Urinary bladder (tissue), 4 donors: ENCODE measurements at places on chromosomes 7 and 10. TPM values are rescaled to one million over a fixed set of nuclear protein-coding genes. Genes with fewer than 3 reads are reported as not detected.

Gene WDR86
- 6.8 TPM for total RNA-seq

Gene SEMA3C
- 570 TPM for total RNA-seq

Gene NPFFR1
- total RNA-seq = 0.05 TPM

Gene IGF2BP3
- 65.7 TPM for total RNA-seq

Gene ANXA8
- 7.7 TPM for total RNA-seq

DNA sequence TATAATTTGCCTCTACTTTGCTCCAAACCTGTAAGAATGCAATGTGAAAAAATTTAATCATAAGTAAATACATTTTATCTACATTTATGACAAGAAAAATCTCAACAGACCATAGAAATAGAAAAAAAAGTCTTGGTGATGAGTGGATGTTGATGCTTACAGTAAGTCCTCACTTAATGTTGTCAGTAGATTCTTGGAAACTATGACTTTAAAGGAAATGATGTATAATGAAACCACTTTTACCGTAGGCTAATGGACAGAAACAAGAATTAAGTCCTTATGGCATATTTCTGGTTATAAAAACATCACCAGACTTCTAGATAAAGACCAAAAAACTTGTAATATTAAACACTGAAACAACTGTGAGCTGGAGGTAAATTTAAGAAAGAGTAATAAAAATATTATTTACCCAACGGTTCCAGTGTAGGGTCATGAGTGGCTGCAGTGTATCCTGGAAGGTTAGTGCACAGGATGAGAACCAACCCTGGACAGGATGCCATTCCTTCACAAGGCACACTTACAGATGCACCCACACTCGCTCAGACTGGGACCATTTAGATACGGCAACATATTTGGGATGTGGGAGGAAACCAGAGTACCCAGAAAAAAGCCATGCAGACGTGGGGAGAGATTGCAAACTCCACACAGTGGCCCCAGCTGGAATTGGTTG lies 76.3 kb downstream of the GLCCI1 start:
- no peak for DNase-seq

DNA sequence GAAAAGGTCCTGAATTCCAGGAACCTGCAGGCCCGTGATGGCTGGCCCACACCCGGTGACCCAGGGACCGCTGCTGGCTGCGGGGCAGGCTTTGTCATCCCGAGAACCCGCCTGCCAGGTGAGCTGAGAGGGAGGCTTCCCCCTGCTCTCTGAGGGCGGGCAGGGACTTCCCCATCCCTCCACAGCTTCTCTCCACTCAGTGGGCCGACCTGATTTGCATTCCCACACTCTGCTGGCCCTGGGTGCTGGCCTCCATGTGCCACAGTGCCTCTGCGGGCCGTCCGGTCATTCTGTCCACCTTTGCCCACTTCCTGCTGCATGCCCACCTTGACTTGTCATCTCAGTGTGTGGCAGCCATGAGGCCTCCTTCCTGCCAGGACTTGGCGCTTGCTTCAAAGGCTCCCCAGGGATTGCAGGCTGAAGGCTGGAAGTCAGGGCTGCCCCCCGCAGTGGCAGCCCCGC lies 35.3 kb downstream of the PALD1 start:
- DNase-seq = no peak

DNA sequence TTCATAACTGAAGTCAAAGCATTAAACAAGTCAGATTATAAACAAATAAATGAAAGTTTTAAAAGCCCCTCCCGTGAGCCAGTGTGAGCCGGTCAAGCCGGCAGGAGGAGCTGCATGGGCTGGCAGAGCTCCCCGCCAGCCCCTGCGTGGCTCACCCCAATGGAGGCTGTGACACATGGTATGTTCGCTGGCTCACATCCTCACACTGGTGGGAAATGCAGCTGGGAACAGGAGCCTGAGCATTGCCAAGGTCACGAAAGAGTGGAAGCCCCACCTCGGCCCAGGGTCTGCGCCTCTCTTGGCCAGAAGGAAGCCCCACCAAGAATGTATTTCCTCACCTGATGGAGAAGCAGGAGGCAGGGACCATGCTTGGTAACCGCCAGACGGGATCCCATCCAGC lies 261.7 kb upstream of the TCERG1L start:
- no peak for DNase-seq

- no peak for DNase-seq
These were observed 49.6 kb upstream of the GPR158 start for GRCh38 chr10:25125201-25125611.

- DNase-seq = no peak
These were observed 132.2 kb downstream of the MAD1L1 start for GRCh38 chr7:2100278-2101208.

DNA sequence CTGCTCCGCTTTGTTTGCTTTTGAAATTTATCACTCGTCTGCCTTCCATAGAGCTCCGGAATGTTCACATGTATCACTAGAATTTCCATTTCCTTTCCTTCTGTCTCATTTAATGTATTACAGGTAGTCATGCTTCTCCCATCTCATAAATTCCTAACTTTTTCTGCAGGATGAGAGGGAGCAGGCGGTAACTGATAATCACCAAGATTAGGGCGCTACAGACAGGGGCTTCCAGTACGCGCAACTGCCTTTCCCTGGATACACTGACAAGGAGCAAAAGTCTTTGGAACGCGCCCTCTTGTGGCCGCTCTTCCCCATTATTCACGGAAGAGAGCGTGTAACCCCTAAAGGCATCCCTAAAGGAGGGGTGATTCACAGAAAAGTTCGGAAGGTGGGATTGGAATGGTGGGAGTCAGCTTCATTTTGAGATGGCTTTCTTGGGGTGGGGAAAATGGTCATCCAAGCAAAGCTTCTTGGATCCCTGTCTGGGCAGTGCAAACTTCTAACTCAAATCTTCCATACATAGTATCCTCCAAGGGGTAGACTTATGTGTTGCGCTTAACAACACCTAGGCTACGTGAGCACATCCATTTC lies 6.5 kb downstream of the INHBA start:
- DNase-seq = no peak

GRCh38 chr7:31948029-31948428 lies 122.2 kb downstream of the PDE1C start:
- no peak for DNase-seq

DNA sequence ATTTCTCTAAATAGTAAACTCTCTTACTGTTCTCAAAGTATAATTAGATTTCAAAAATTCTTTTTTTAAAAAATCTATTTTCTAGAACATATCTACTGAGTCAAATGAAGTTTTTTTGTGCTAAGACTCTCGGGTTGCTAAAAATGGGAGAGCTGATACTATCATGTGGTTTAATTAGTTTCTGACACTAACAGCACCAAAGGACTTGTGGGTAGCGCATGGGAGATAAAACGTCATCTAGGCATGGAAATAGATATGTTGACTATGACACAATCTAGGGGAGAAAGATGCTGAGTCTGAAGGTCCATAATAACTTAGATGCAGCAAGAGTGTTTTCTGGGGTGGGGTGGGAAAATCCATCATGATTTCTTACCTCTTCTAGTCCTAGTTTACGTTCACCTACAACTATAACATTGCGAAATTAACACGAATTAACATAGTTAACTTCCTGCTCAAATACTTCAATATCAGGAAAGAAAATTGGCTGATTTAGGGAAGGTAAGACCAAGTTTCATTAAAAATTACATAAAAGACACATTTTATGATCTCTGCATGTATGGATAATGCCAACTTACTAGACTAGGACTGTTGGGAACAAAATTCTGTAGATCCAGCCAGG lies 14.3 kb upstream of the ARMC3 start:
- no peak for DNase-seq

DNA sequence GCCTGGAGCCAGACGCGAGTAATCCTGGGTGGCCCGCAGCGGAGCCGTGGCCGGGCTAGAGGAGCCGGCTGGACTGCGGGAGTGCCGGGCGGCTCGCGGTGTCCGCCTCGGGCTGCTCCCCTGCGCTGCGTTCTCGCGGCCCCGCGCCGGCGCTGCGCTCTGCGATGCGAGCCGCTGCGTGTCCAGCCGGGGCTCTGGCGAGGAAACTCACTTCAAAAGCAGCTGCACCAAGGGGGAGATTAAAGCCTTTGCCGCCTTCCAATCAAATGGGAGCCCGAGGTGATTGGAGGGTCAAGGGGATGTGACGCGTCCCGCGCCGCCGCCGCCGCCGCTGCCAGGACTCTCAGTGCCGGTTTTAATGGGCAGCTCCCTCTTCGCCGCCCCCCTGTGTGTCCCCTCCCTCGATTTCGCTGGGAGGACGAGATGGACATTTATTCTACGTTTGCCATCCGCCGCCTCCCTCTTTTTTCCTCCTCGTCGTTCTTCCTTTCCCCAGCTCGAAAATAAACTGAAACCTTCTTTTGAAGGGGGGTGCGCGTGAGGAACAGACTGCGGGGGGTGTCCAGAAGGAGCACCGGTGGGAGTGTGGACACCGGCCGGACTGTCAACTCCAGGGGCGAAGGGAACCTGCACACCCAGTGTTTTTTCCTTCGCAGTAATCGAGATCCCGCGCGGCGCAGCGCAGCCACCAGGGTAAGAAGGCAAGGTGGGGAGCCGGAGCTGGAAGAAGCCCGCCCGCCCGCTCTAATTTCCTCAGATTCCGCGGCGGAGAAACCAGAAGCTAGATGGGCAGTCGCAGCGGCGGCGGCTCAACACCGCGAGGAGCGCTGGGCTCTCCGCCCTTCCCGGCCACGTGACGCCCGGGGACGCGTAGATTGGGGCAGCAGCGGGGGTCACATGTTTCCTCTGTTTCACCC lies at the start of gene ZNF503:
TSS of gene ZNF503 (minus strand) at position 196 of the 917 bp plus-strand sequence. CDS start 345 bp downstream, outside the sequence.
- DNase-seq = peak; percentile 97

DNA sequence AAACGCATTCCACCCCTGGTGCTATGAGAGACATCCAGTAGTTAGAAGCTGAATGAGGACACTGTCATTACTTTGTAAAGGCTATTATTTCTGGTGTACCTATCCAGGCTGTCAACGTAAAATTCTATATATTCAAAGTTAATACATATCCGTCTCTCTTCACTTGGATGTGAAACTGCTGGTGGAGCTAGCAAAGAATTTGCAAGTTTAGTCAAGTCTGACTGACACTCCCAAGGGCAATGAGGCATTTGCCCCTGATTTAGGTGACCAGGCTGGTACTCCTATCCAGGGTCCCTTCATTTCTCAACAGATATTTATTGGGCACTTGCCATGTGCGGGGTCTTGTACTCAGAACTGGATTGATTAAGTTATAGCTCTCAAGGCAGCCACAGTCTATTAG lies 260.1 kb upstream of the CDC14C start:
- DNase-seq = no peak

DNA sequence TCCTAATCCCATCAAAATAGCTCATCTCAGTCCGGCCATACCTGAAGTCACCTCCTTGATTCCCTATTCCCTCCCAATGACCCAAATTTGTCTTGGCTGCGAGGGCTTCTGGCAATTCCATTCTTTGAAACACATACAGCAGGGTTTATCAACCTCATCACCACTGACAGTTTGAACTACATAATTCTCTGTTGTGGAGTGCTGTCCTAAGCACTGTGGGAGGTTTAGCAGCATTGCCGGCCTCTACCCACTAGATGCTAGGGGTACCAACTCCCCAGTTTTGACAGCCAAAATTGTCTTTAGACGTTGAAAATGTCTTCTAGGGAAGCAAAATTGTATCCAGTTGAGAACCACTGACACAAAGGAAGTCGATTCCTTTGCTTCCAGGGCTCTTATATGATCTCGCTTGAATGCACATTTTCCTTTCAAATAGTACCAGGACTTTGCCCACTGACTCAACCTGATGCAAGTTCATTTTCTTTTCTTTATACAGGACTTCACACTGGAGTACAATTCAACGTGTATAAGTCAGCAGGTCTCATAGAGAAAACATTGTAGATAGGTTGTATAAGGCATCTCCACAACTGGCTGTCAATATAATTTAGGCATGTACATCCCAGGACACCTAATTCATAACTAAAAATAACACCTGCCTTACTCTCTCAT lies 133.3 kb downstream of the STRA8 start:
- DNase-seq = no peak

- DNase-seq = no peak
These were observed 367.7 kb downstream of the PHF14 start for GRCh38 chr7:11341285-11341944.

DNA sequence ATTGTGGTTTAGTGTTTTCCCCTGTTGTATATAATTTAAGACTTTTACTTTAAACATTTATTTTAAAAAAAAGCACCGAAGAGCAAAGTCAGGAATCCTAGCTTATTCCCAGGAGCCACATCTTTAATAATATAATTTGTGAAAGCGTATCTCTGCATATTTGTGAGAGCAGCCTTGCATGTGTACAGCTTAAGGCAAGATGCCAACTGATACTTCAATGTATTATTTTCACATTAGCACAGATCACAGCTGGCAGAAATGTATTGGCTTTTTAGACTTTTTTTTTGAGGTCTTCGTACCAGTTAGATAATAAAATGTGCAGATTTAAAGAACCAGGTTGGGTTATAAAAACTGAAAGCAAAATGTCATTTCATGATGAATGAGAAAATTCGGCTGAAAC lies 845.7 kb upstream of the POT1 start:
- DNase-seq = no peak

- no peak for DNase-seq
These were observed 12.1 kb downstream of the ABCA13 start for GRCh38 chr7:48183370-48183743.

DNA sequence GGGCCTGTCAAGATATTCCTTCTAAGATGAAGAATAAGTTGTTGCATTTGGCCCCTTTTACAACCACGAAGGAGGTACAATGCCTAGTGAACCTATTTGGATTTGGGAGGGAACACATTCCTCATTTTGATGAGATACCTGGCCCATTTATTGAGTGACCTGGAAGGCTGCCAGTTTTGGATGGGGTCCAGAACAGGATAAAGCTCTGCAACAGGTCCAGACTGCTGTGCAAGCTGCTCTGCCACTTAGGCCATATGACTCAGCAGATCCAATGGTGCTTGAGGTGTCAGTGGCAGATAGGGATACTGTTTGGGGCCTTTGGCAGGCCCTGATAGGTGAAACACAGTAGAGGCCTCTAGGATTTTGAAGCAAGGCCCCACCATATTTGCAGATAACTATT lies 704.6 kb downstream of the CCSER2 start:
- no peak for DNase-seq

DNA sequence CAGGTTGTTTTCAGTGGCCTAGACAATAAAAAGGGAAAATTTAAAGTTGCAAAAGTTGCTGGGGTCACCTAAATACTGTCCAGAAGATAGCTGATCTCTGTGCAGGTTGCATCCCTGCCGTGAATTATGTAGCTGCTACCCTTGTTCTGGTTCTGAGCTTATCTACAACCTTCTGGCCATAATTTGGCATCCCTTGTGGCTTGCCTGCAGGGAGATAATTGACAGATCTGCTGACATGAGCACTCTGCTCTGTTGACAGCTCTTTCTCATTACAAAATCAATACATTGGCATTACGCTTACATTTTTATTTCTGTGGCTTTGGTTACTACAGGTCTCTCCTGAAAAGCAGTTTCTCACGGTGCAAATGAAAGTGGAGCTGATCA lies 29.3 kb upstream of the HECTD2 start:
- DNase-seq = no peak

GRCh38 chr7:99102361-99102760 lies 41.5 kb downstream of the SMURF1 start:
- DNase-seq = no peak
